AG04450 (cell line): ENCODE measurements at places on chromosomes 1 and 21.

DNA sequence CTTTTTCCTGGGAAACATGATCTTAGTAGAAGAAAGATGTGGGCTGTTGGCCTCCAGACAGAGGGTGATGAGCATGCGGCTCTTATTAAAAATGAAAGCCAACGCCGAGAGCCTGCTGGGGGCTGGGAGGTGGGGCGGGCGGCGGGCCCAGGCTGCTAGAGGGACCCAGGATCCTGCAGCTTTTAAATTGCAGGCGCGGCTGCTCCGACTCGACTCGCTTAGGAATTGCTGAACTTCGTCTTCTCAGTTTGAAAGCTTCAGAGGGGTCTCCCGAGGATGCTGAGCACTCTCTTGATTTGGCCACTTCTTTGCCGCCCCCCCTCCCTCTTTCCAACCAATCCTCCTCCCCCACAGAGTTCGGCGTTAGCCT, 1.2 kb downstream of the AGPAT3 start:
- no peak for DNase-seq

DNA sequence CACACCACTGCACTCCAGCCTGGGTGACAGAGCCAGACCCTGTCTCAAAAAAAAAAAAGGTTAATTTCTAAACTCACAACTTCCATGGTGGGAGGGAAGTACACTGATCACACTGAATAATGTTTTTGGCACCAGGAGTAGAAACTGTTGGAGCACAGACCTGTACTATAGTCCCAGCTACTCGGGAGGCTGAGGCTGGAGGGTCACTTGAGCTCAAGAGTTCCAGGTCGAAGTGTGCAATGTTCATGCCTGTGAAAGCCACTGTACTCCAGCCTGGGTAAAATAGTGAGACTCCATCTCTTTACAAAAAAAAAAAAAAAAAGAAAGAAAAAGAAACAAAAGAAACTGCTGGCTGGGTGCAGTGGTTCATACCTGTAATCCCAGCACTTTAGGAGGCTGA, 35.3 kb downstream of the TMEM50B start:
- no peak for DNase-seq

GRCh38 chr1:58361134-58361533, 185.4 kb downstream of the OMA1 start:
- no peak for DNase-seq

DNA sequence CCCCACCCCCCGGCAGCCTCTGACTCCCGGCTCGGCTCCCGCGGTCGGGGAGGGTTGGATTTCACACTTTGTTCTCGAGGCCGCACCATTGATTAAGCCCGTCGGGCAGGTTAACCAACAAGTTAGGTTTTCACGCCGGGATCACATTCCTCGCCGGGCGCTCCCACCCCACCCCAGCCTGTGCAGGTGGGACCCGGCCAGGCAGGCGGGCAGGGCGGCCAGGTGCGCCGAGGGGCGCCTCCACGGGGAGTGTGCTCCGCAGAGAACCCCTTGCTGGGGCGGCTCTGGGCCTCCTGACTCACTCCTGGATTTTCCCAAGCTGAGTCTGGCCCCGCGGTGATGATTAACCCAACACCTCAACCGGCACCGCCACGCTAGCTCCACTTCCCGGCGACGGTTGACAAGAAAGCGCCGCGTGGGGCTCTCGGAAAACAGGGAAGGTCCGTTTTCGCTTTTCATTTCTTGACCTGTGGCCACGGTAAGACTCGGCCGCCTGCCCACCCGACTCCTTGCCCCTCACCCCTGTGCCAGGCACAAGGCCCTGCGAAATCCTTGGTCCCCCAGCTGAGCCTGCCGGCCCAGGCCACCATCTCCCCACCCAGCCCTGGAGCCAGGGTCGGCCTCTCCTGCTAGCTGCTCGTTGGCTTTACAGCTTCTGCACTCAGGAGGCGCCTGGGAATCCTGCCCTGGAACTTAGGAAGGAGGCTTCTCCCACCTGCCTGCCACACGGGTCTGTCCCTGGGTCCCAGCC, 8.8 kb upstream of the TTLL10 start:
- no peak for DNase-seq

- DNase-seq = no peak
These were observed 24.2 kb downstream of the IL23R start for GRCh38 chr1:67190410-67190809.

DNA sequence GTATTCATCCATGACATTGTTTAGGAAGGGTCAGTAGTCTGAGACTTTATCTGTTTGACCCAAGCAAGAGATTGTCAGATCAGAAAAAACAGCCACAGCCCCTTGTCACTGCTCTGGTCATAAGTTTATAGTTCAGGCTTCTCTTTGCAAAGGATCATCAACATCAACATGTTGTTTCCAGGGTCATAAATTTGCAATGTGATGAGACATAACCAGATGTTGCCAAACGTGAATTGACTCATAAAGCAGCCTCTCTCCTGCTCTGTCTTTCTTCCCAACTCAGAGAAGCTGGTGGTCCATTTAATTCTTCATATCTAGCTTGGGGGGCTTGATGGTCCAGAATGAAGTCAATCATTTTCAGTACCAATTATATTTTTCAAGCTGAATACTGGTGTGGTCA, 507.2 kb upstream of the PBX1 start:
- DNase-seq = no peak

- no peak for DNase-seq
These were observed 234.5 kb upstream of the NEGR1 start for GRCh38 chr1:72516826-72517225.

DNA sequence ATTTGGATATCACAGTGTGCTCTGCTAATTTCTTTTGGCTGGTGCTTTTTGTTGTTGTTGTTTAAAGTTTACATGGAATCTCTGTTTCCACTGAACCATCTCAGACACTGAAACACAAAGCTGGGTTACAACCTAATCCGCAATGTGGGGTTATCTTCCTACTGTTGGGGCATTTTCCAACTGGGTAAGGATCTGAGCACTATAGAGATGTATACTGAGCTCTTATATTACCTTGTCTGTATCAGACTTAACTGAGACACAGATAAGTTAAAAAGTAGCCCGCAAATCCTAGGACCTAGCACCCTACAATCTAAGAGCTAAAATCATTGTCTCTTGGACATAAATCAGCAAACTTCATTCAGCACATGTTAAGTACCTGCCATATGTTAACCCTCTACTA, 169.2 kb downstream of the LTN1 start:
- DNase-seq = no peak

DNA sequence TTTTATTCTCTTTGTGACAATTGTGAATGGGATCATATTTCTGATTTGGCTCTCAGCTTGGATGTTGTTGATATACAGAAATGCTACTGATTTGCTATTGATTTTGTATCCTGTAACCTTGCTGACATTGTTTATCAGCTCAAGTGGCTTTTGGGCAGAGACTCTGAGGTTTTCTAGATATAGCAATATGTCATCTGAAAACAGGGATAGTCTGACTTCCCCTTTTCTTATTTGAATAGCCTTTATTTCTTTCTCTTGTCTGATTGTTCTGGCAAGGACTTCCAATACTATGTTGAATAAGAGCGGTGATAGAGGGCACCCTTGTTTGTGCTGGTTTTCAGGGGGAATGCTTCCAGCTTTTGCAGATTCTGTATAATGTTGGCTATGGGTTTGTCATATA, 150.8 kb downstream of the FASLG start:
- DNase-seq = no peak

DNA sequence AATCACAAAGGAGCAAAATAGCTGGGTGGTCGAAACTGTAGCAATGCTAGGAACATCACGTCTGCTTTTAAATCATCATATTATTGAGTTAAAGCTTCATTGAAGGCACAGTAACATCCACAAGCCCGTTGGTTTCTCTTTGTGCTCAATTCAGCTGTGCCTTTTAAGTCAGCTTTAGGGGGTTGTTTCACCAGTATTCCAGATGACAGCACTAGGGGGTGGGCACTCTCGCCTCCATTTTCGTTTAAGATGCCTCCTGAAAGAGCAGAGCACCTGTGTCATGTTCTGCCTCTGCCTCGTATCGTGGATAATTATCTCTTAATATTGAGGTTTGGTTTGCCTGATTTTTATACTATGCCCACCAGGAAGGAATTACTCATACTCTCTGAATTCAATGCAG, 139.8 kb upstream of the PTBP2 start:
- no peak for DNase-seq

DNA sequence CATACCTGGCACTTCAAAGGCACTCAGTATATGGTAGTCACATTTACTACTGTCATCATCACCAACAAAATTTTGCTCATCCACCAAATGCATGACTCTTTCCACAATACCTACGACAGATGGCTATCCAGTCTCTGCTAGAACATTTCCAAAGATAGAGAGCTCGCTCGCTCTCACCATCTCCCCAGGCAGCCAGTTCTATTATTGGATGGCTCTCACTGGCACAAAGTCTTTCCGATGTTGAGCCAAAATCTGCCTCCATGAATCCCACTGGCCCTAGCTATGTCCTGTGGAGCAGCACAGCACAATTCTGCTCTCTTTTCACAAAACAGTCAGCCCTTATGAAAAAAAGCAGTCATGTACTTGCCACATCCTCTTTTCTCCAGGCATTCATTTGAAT, 102.1 kb downstream of the DAB1 start:
- no peak for DNase-seq

GRCh38 chr1:3051270-3052268, 17.4 kb upstream of the PRDM16 start:
- DNase-seq = no peak

GRCh38 chr1:34808051-34808810, 15.4 kb downstream of the GJA4 start:
- DNase-seq = no peak

GRCh38 chr1:175887981-175888428, 144.6 kb upstream of the TNR start:
- no peak for DNase-seq

GRCh38 chr1:7628273-7628672, 142.8 kb upstream of the VAMP3 start:
- DNase-seq = no peak

- DNase-seq = no peak
These were observed 4.4 kb upstream of the ACTRT2 start for GRCh38 chr1:3016641-3017439.

DNA sequence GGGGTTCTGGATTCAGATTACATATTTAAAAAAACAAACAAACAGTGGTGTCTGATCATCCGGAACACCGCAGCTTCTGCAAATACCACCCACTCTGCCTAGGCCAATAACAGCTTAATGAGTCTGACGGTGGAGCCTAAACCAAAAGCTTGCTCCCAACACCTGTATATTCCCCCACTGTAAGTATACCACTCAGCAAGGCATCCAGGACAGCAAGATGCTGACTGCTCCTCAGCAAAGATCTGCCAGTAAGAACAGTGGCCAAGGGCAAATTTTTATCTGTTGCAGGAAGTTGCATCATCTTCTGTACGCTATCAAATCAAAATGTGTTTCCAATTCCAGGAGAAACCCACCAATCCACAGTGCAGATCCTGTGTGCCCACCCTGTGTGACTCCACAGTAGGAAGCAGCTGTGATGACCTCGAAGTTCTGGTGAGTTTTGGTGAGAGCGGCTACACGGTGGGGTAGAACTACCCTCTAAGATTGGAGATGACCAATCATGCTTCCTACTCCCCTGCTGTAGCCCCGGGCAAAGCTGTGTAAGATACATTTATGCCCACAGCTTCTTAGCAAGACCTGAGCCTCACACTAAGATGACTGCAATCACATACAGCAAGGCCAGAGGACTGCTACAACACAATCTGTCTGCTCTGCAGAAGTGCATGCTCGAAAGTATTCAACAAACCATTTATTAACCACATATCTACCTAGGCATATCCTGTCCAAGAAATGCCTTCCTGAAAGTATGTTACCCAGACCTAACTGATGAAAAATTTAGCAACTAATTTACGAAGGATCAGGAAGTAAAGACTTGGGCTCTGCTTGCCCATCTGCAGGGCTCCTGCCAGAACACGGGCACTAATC, 30.5 kb downstream of the SIPA1L2 start:
- no peak for DNase-seq

DNA sequence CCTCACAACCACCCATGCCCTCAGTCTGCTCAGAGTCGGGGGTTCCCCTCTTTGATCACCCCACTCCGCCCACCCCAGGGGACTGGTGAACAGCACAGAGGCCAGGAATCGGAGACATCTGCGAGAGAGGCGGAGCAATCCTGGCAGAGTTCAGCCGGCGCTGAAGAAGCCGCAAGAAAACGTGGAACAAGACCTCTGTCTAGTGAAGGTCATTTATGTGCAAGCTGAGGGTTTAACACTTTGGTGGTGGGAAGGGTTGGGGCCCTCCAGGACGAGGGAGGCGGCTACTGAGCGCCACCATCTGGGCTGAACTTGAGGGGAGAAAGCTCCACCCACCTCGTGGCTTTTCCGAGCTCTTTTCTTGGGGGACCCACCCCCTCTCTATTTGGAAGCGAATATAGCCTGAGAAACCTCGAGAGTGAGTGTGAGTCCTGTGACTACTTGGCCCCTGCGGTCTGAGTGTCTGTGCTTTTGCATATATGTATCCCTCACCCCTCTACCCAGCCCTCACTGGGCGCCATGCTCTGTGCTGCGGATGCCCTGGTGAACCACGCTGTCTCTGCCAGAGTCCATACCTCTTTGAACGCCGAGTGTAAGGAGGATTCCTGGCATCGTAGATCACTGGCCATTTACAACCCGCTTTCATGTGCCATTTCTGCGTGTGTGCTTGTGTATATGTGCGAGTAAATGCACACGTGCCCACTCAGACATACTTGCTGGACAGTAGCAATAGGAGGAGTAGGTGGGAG, 1.2 kb upstream of the EPHA10 start:
- no peak for DNase-seq

DNA sequence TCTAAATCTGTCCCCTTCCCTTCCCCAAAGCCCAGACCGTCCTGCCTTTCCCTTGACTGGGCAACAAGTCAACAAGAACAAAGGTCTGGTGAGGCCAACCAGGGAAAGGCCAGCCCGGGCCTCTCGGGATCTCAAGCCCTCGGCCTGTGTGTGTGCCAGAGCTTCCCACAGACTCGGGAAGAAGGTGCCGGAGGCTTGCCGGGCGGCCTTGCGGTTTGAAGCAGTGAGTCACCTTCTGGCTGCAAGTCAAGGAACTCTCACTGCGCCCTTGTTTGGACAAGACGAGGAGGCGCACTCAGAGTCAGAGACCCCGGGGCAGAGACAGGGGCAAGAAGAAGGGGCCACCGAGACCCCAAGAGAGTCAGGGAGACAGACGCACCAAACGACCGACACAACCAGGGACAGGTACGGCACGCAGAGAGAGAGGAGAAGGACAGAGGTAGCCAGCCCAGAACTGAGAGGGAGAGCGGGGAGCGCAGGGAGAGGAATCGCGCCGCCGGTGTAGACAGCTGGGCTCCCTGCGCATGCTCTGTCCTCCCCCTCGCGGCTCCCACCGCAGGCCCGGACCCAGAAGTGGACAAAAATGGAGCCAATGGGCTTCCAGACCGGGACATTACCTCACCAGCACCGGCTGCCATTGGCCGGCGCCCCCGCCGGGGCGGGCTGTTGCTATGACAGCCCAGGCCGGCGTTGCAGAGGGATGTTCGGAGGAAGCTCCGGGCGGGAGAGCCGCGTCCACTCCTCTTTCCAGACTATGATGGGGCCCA, 66.6 kb upstream of the LAPTM5 start:
- peak; percentile 99 for DNase-seq

- peak; percentile 33 for DNase-seq
These were observed 34.8 kb downstream of the ANKRD13C start for GRCh38 chr1:70319750-70320149.

GRCh38 chr1:158818560-158818959, 12.6 kb upstream of the MNDA start:
- DNase-seq = no peak

- DNase-seq = no peak
These were observed 148.9 kb downstream of the PBX1 start for GRCh38 chr1:164707868-164708331.

- no peak for DNase-seq
These were observed 110.5 kb downstream of the GLIS1 start for GRCh38 chr1:53628286-53628955.
